T1000 (cell line): ENCODE measurements at places on chromosomes 7 and 10.

DNA sequence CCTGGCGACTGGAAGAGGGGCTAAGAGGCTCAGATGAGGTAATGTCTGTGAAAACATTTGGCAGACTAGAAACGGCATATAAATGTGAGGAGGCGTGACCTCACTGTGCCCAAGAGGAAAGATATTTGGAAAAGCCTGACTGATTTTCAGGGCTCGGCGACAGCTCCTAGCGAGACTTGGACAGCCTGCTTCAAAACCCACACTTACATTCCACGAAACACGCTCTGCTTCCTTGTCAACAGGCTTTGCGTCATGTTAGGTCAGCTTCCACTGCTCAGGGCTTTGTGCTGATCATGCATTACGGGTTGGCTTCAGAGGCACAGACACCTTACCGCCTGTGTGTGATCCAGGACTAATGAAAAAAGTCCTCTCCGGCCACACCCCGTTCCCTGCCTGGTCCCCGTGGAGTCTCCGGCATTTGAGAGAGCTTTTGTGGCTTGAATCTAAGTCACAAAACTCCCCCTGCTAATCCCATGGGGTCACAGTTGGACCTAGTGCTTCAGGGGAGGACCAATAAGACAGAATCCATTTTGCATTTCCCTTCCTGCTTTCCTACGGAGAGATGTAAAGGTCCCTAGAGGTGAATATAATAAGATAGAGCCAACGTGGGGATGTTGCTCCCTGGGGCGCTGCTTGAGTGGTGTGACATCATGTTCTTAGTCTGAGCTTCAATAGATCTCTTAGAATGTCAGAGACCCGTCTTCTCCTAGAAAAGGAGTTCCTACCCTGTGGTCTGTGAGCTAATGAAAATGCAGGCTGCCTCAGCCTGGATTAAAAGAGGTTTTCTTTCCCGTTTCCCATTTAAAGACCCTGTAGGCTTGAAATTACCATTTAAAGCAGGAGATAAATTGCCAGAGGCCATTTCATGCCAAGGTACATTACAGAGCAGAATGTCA is 25.5 kb downstream of the FGFBP3 start:
- DNase-seq = no peak

DNA sequence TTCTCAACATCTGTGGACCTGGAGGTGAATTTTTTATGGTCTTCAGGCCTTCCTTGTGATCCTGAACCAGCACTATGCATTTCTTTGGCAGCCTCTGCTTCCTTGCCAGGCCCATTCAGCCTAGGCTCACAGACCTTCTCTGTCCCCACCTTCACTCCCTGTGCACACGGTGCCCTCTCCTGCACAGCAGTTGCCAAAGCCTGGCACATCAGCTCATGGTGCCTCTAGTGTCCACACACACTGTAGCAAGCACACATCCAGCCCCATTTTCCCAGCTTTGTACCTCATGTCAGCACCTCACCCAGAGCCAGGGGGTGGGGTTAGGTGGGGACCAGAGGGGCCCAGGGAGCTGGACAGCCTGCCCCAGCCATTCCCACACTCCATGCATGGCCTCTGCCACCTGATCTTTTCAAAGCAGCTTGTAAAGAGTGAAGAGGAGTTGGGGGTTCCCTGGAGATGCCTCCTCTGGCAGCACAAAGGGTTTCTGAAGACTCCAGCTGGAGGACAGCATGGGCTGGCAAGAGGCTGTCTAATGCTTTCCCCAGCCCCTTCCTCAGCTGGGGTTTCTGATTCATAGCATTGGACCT is 57.9 kb upstream of the TMEM72 start:
- DNase-seq = no peak

- DNase-seq = no peak
Measured at GRCh38 chr7:51082940-51083533, 233.6 kb downstream of the COBL start.

GRCh38 chr10:77842652-77843212 is 83.8 kb downstream of the DLG5 start:
- DNase-seq = no peak

GRCh38 chr7:34156336-34156735 is 251.0 kb downstream of the BMPER start:
- no peak for DNase-seq

GRCh38 chr7:121304102-121304658 is 24.6 kb upstream of the WNT16 start:
- DNase-seq = no peak

DNA sequence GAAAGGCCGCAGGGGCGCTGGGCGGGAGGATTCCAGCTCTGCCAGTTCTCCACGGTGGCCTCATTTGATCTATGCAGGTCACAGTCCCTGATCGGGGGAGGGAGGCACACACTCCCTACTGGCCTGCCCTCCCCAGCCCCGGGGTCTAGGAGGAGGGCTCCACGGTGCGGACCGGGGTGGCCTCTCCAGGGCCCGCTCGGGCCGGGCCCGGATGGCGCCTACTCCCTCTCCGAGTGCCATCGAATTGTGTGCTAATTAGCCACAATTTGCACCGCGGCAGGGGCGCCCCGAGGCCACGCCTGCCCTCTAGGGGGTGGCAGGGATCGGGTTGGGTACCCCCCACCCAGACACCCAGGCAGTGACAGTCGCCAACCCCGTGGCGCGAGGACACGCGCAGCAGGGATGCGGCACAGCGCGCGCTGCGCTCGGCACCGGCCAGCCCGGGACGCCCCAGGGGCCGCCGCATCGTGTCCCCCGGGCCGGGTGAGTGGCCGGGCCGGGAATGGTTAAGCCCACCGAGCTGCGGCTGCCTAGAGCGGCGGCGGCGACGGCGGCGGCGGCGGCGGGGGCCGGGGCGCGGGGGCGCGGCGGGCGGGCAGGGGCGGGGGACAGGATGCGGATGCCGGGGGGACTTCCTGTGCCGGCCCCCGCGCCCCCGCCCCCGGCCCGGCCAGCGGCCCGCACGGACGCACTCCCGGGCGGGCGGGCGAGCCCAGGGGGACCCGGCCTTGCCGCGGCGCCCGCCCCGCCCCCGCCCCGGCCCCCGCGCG is at the start of gene ZNF853:
Gene ZNF853 (plus strand): TSS at position 658 of the 770 bp plus-strand sequence. CDS start 565 bp downstream, outside the sequence.
- DNase-seq = no peak

DNA sequence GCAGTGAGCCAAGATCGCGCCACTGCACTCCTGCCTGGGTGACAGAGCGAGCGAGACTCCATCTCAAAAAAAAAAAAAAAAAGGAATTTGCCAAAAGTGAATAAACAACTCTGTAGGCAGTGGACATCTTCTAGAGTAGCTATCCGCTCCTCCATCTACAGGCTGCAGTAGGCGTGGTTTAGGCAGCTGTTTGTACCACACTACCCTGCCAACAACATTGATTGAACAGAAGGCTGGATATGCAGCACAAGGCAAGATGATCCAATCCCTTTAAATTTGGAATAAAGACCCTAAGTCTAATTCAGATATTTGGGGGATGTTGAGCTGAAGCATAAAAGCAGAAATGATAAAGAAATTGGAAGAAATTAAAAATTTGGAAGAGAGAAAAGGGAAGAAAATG is 141.6 kb downstream of the TES start:
- DNase-seq = no peak

- no peak for DNase-seq
Measured at GRCh38 chr7:18498341-18498740, 2.8 kb downstream of the HDAC9 start.

GRCh38 chr10:130756651-130757050 is 554.9 kb downstream of the TCERG1L start:
- DNase-seq = no peak

- DNase-seq = no peak
Measured at GRCh38 chr7:114981323-114981722, 59.4 kb downstream of the MDFIC start.

GRCh38 chr7:71637578-71637977 is 505.6 kb downstream of the GALNT17 start:
- DNase-seq = peak; percentile 15

- no peak for DNase-seq
Measured at GRCh38 chr10:130179640-130180039, 43.4 kb downstream of the GLRX3 start.

GRCh38 chr10:32232378-32232777 is 114.6 kb downstream of the EPC1 start:
- no peak for DNase-seq

- no peak for DNase-seq
Measured at GRCh38 chr10:74432841-74433594, 282.0 kb downstream of the ADK start.

DNA sequence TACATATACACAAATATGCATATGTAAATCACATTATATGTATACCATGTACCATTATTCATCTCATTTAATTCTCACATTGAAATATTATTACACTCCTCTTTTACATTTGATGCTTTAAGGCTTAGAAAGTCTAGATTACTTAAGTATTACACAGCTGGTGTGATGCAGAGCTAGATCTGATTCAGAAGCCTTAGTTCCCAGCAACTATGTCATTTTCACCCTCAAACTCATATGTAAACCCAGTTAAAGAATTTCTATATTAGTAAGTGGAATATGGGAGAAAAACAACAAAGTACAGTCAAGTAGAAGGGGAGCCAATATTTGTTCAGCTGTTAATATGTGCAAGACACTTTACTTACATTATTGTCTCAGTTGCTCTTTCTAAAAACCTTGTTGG is 74.3 kb upstream of the CSTF2T start:
- no peak for DNase-seq

DNA sequence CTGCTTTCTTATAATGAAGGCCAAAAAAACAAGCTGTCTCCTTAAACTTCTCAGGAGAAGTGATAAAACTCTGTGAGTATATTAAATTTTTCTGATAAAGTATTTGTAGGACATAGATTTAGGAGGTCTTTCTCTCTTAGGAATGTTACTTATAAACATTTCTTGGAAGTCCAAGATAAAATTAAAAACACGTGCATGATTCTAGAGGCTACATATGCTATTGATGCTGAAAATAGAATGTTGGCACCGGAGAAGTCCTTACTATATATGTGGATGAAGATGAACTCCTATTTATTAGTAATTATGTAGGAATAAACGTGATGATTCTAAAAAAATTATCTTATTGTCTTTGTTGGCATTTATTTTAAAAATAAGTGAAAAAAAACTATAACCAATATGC is 241.3 kb upstream of the LRRTM3 start:
- no peak for DNase-seq

DNA sequence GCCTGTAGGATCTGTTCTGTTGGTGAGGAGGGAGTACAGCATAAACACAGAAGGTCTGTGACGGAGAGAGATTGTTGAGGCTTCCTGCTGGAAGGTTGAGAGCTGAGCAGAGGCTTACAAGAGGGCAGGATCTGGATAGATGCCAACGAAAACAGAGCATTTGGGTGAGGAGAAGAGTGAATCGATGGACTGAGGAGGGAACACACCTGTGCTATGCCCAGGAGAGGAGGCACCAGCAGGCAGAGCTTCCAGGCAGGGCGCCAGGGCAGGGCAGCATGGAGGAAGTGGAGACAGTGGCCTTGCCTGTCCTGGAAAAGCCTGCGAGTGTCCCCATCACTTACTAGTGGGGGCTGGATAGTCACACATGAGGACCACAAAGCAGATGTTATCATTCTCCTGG is 282.9 kb downstream of the PAXIP1 start:
- DNase-seq = no peak

DNA sequence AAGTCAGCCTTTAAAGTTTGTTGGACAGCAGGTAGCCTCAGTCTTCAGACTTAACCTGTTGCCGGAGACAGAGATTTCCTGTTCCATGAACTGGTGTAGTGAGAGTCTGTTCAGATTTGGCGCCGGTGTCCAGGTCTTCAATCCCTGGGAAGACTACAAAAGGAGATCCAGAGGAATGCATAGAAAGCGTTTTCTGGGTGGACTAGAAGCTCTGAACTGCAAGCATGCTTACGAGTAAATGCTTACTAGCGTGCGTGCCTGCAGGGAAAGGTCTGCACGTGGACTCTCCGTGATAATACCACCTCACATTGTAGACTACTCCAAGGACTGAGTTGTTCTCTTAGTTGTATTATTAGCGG is 878 bp downstream of the GLRX3 start:
- no peak for DNase-seq

DNA sequence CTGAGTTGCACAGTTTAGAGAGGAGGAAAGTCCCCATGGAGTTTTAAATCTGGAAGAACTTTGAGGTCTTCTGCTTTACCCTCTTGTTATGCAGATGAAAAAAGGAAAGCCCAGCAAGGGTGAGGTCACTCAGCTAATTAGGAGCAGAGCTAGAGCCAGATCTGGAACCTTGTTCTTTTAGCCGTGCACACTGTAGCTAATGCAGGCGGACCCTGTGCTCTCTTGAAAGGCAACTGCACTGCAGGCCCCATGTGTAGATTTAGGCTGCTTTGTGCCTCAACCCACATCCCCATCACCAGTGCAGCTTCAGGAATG is 63.4 kb downstream of the SYPL1 start:
- DNase-seq = no peak

DNA sequence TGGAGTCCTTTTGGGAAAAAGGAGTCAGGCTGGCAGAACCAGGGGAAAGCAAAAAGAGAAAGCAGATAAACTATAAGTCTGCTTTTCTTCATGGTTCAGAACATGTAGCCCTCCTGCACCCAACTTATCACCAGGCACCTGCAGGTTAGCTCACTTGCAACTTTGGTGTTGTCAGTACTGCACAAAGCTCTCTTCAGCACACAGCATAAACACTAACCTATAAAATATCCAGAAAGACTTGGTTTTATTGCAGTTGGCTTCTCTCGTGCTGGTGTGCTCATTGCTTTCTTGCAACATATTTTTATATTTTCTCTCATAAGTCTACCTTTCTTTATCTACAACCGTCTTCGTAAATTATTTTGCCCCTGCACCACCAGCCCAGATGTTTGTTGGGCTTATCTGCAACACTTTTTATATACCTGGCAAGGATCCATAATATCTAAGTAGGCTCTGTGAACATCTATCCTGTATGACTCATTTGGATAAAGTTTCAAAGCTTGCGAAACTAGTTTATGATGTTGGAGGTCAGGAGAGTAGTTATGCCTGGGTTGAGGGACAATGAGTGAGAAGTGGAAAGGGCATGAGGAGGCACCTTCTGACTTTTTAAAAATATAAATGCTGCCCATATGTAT is 164.6 kb downstream of the ANKRD30A start:
- no peak for DNase-seq

- DNase-seq = no peak
Measured at GRCh38 chr7:99806839-99807478, 20.9 kb upstream of the CYP3A43 start.

- no peak for DNase-seq
Measured at GRCh38 chr7:118502235-118502634, 277.7 kb downstream of the ANKRD7 start.

DNA sequence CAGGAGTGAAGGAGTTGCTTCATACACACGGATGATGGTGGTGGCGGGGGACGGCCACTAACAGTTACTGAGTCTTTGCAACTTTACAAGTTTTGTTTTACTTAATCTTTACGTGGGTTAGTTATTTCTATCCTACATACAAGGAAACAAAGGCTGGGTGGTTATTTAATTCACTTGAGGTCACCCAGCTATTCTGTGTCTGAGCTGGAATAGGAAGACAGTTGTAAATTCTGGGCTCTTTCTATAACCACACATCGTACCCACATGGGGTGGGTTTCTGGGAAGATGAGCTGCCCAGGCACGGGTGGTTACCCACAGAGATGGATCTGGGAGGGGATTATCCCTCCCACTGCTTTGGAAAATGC is 137.9 kb downstream of the ANLN start:
- no peak for DNase-seq

DNA sequence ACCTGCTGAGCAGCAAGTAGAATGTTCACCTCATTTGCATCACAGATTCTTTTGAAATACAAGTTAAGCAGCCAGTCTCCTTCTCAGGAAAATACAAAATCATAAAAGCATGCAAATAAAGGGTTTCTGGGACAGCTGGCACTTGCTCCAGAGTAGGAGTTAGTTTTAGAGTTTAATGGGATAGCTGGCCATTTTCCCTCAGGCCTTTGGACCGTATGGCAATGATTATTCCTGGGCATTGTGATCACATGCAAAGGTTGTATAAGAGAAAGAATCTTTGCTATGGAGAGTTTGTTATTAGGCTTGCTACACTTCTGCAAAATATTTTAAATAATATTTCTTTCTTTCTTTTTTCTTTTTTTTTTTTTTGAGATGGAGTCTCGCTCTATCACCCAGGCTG is 240.8 kb downstream of the CDK14 start:
- DNase-seq = no peak
